ENCODE measurements at places on chromosomes 7 and 10.

DNA sequence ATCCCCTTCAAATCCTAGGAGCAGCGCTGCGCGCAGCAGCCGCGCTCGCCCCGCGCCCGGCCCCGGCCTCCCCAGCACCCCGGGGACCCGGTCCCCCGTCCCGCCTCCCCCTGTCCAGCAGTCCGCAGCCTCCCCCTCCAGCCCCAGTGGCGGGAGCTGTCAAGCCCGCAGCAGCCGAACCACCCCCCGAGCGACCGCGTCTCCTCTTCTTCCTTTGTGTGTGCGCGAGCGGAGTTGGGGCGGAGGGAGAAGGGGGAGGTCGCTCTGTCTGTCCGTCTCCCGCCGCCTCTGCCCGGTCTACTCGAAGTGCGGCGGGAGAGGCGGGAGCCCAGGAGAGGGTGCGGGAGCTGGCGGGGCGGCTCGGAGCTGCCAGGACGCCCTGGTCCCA is 375 bp upstream of the CHN2 start:
- no peak for DNase-seq

DNA sequence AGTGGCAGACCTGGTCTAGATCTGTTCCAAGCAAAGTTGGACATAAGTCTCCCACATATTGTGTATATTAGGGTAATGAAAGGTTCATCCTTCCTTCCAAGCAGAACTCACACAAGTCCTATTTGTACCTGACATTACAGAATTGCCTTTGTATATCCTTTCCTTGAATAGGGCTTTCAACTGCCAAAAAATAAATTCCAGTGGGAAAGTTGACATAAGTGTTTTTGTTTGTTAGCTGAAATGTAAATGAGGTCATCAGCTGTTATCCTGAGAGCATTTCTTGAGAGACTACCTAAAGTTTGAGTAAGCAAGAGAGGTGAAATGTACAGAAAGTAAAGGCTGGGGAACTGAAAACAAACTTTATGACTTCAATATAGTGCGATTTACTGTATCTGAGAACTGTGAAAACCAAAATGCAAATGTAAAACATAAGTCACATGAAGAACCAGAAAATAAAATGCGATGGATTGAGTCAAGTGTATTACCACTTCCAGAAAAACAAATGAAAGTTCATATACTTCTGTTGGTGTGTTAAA is 527.3 kb upstream of the SEMA3D start:
- no peak for DNase-seq

DNA sequence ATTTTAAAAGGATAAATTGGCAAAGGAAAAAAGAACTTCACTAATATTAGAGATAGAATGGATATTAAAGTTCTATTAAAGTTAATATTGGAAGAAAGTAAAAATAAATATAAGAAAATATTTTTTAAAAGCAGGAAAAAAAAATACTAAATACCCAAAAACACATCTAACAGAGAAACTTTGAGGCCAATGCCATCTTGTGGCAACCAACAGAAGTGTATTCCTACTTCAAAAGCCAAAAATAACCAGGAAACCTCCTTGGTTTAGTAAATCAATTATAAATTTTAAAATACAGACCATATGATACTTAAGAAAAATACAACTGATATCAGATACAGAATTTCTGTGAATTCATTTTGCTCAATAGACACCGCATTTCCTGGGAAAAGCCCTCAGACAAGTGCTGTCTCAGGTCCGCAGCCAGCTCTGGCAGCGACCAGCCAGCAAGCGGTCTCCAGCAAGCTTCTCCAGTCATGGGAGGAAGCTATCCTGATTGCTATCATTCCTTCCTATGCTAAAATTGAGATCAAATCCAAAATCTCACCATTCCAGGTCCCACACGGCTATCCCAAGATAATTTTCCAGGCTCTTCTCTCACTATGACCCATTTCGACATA is 65.3 kb downstream of the LMBR1 start:
- DNase-seq: no peak

DNA sequence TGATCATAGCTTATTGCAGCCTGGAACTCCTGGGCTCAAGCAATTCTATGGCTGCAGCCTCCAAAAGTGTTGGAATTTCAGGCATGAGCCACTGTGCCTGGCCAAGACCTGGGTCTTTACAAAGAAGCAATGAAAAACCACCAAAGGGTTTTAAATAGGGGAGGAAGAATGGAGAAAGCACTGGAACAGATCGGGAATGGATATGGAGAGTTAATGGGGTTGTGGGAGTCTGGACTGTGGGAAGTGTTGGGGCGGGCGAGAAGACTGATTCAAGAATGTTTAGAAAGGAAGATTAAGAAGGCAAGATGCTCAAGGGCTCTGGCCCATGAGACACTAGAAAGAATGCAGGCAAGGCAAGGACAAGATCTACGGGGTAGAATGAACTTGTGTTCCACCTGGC is 98.5 kb downstream of the CARD11 start:
- no peak for DNase-seq

DNA sequence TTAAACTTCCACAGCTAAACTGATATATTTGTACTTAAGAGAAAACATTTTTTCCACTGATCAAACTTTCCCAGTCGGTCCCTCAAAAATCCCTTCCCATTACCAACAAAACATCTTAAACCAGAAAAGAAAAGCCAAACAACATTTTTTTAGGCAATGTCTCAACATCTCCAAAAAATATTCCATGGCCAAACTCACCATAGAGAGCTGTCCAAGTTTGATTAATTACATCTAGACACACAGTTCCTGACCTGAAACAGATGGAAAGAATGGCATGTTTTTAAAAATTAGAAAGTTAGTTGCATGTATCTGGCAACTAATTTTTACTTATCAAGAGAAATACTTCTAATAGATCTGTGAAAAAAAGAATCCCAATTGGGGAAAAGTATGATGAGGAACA is 95.4 kb downstream of the UBE2H start:
- no peak for DNase-seq

GRCh38 chr10:104038958-104039752 is 46.5 kb downstream of the COL17A1 start:
- no peak for DNase-seq

GRCh38 chr10:21173802-21174714 is 276.9 kb upstream of the NEBL start:
- peak; percentile 74 for DNase-seq

- no peak for DNase-seq
Measured at GRCh38 chr10:133353202-133353959, 4.4 kb downstream of the FUOM start.

- no peak for DNase-seq
Measured at GRCh38 chr7:141731476-141732149, 6.5 kb upstream of the SSBP1 start.

DNA sequence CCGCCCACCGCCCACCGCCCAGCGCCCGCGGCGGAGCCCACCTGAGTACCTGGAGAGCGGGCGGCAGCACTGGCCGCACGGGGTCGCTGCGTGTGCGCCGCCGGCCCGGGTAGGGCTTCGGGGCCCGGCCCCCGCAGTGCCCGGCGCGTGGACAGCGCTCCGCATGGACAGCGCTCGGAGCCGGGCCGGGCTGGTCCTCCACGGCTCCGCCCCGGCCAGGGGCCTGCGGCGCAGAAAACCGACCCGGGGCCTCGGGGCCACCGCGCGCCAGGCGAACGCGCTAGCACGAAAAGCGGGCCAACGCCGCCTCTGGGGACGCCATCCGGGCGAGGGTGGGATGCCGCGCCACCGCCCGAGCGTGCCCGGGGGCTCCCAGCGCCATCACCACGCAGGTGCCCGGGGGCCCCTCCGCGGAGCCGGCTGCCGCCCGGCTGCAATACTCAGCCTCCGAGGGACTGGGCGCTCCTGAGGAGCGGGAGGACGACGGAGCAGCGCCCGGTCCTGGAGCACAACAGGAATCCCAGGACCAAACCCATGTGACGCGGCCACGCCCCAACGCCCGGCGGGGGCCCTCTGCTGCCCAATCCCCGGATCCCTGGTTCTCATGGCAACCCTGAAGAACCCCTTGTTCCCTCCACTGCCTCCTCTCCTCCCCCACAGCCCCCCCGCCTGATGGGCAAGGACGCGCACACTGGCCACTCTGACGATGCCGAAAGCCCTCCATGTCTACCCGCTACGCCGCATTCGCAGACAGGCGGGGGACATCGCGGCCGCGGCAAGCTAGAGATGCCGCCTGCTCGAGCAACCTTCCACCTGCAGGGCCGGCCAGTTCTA is at the start of gene GRB10:
GRB10 (minus strand) TSS at position 522 of the 834 bp plus-strand sequence. CDS start 50,574 bp downstream, outside the sequence.
- DNase-seq: peak; percentile 44

DNA sequence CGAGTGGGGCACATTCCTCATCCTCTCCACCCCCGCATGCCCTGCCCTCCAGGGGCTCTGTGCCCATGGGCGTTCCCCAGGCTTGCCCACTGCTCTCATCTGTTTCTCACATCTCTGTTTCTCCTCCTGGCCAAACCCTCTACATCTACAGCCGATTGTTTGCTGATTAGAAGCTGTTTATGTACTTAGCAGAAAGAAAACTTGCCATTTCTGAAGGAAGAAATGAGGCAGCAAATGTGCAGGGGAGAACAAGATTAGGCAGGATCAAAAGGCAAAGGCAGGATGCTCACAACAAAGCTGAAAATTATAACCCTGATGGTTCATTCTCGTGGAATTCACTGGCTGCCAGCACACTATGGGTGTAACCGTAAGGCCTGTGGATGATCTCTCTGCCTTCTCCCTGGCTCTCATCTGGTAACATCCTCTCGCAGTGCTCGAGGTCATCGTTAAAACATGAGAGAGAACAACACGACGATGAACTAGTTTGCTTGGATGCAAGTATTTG is 111.6 kb upstream of the KLF14 start:
- no peak for DNase-seq

GRCh38 chr7:93196336-93196735 is 29.9 kb downstream of the HEPACAM2 start:
- DNase-seq: no peak

- no peak for DNase-seq
Measured at GRCh38 chr10:89582022-89582421, 46.6 kb upstream of the SLC16A12 start.

GRCh38 chr10:113329121-113329596 is 223.7 kb upstream of the HABP2 start:
- no peak for DNase-seq

DNA sequence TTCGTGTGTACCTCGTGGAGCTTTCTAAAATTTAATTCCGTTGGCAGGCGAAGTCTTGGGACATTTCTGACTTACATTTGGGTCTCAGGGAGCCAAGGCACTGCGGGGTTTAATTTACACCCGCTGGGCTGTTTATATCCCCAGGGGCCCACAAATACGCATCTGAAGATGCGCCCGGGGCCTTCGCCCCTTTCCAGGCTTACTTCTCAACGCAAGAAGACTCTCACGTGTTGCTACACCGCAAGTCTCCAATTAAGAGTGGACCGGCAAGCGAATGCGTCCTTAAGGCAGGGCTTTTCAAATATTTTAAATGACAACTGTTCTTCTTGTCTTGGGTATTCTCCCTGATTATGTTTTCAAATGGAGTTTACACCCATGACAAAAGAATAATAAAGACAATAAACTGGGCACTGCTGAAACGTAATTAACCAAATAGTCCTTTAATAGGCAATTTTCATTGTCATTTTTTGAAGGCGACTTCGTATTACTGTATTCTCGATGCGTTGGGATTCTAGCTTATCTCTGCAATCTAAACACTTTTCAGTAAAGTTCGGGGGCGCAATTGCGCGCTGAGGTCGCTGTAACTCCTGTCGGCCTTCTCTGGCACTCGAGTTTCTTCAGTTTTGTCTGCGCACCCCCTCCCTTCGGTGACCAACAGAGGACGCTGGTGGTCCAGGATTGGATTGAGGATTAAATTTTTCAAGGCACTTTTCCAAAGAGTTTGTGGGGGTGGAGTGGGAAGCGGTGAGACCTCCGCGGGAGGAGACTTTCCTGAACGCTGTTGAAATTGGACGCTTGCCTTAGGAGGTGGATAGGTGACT is 837 bp upstream of the IGFBP3 start:
- DNase-seq: no peak

- DNase-seq: no peak
Measured at GRCh38 chr10:28586176-28586575, 53.3 kb downstream of the WAC start.

GRCh38 chr10:29830531-29831512 is 196.1 kb upstream of the SVIL start:
- no peak for DNase-seq

- DNase-seq: peak; percentile 24
Measured at GRCh38 chr7:158186864-158187693, 400.5 kb downstream of the PTPRN2 start.

DNA sequence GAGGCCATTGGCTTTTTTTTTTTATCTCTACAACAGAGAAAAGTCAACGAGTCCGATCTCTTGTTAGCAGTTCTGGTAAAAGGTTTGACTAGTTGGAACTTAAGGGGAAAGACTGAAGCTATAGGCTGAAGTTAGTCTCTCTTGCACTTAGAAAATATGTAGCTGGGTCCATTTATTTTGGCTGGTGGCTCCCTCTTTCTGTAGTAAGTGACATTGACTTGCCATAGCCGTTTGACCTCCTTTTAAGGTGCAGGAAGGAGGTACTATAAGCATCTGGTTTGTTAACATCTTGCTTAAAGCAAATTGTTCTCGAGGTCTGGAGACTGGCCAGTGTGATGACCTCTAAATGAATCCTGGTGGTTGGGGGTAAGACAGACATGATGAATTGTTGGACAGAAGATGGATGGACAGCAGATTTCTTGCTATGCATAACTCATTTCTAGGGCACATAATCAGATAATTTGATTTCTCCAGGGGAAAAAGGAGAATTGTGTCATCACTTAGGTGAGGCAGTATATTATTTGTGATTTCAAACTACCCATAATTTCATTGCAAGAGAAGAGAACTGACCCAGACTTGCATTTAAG is 356.3 kb upstream of the GALNT17 start:
- no peak for DNase-seq

GRCh38 chr10:58755677-58756076 is 243.0 kb downstream of the BICC1 start:
- DNase-seq: no peak

GRCh38 chr10:59517996-59518395 is 155.6 kb upstream of the FAM13C start:
- no peak for DNase-seq

DNA sequence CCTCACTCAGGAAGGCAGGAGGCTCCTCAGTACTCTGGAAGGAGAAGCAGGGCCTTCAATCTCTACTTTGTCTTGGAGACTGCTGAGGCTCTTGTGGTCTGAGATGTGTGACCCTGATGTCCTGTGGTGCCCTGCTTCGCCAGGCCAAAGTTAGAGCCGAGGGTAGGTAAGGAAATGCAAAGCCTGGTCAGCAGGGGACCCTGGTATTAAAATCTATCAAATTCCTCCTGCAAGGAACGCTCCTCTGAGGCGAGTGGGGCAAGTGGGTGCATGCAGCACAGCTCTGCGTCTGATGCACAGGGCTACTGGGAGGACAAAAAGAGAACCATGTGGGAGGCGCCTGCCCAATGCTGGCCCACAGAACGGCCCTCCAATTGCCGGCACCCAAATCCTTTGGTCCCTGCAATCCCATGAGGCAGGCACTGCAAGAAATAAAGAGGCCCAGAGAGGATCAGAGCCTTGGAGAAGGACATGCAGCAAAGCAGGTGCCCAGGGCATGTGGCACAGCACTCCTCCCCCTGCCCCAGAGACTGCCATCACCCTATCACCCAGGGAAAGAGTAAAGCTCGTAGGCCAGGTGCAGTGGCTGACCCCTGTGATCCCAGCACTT is 23.1 kb upstream of the ZMIZ1 start:
- no peak for DNase-seq

- DNase-seq: no peak
Measured at GRCh38 chr10:45454262-45454661, 80.2 kb downstream of the ALOX5 start.
